ENCODE measurements at places on chromosomes 13 and 19.
A peak's percentile ranks its signal among the peaks of the same experiment; 100 is the strongest.

DNA sequence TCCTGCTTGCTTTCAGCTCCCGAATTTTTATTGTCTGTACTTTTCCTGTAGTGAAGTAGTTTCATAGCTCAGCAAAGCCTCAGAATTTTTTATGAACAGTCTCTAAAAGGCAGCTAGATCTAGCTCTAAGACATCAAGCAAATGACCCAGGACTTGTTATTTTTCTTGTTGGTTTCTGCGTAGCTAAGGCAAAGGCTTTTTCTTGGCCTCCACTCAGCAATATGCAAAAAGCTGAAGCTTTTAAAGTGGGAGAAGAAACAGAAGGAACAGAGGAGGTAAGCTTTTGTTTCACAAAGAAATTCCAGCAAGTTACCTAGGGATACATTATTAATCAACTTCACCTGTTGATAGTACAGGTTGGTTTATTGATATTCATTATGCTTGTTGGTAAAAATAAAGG, 235.9 kb downstream of the PCDH20 start:
- DNase-seq, result no peak

GRCh38 chr13:40550130-40550529, 116.3 kb downstream of the FOXO1 start:
- DNase-seq, result no peak

DNA sequence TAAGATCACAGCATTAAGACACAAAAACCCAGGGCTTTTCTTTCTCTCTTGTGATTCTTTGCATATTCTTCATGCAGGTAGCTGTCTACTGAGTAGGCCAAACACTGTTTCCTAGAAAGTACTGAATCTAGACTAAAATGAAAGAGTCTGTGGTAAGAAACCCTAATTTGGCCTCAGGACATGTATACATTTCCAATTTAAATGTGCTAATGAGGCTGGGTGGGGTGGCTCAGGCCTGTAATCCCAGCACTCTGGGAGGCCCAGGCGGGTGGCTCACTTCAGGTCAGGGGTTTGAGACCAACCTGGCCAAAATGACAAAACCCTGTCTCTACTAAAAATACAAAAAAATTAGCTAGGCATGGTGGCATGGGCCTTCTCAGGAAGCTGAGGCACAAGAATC, 57.8 kb downstream of the MYCBP2 start:
- DNase-seq, result no peak

DNA sequence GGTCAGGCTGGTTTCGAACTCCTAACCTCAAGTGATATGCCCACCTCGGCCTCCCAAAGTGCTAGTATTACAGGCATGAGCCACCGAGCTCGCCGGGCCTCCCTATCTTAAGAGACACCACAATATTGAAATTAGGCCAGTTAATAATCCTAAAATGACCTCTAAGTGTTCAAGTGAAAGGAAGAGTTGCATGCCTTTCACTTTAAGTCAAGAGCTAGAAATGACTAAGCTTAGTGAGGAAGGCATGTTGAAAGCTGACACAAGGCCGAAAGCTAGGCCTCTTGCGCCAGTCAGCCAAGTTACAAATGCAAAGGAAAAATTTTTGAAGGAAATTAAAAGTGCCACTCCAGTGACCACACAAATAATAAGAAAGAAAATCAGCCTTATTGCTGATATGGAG, 144.5 kb upstream of the FNDC3A start:
- DNase-seq, result no peak

- DNase-seq, result no peak
Observed at GRCh38 chr19:15463861-15464371, 428 bp downstream of the RASAL3 start.

- DNase-seq, result no peak
Observed at GRCh38 chr19:54189145-54189734, at the start of gene MBOAT7. TSS of gene MBOAT7 (minus strand) at chr19:54189580. CDS start at chr19:54188508, 1,072 bp downstream.

- peak; percentile 0 for DNase-seq
Observed at GRCh38 chr13:98004107-98004506, 50.6 kb downstream of the IPO5 start.

DNA sequence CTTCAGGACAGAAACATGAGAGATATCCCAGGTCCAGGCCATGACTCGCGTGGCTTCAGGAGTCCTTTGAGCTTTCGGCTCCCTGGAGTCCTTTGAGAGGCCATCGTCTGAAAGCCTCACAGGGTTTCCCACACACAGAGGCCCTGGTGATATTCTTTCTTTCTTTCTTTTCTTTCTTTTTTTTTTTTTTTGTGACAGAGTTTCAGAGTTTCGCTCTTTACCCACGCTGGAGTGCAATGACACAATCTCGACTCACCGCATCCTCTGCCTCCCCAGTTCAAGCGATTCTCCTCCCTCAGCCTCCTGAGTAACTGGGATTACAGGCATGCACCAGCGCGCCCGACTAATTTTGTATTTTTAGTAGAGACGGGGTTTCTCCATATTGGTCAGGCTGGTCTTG, 5.5 kb downstream of the SIN3B start:
- no peak for DNase-seq

- DNase-seq, result peak; percentile 38
Observed at GRCh38 chr13:67416047-67416925, 186.2 kb upstream of the PCDH9 start.

- no peak for DNase-seq
Observed at GRCh38 chr13:30744056-30744680, 8.8 kb downstream of the ALOX5AP start.

DNA sequence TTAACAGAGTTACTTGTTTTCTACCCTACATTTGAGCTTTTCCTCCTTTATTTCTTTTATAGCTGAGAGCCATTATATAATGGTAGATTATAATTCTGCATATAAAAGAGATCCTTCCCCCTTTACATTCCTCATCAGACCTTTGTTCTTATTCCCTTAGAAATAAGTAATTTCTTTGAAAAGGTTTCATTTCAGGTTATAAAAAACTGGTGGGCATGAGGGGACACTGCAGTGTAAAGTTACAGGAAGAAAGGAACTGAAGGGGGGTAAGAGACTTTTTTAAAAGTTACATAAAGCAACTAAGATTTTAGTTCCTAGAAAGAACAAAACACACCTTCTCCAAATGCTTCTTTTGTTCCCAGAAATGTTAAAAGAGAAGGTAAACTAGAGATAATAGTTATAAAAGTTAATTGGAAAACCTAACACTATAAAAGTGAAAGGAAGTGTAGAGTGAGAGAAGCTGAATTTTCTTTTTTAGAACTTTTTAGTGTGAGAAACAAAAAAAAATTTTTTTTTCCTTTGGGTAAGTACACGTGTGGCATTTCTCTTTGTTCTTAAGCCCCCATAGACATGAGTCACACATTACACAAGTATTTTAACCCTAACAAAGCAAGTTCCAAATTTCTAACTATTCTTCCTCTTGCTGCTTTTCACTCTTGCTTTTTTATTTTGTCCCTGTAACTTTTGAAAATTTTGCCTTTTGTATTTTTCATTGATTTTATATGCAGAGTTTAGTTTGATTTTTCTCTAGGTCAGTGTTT, 106.4 kb upstream of the MLNR start:
- no peak for DNase-seq

DNA sequence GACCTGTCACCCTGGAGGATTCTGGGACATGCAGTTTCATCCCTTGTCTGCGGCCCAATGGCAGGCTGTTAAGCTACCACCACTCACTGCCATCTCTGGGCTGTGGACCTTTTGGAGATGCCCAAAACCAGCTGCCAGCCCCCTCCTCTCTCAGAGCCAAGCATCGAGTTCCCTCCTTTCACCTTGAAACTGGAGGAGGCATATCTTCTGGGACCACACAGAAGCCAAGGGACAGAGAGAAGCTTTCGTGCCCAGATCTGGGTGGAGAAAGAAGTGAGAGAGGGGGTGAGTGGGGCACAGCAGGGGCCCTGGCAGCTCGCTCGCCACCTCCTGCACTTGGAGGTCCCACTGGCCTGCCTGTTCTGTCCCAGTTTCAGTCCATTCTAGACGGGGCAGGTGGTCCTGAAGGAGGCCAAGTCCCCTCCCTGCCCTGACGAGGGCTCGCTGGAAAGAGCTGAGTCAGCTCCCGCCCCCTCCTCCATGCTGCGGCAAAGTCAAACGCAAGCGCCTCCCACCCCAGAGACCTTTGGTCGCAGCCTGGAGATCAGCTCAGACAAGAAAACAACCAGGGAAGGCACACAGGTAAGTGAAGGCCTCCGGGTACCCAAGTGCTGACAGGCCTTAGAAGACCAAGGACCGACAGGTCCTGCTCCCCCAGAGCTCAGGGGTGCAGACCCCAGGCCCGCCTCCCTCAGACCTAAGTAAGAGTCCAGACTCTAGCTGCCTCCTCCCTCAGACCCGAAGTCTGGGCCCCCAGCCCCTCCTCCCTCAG, 3.8 kb downstream of the BCAT2 start:
- no peak for DNase-seq

GRCh38 chr19:12782424-12783290, 7.3 kb upstream of the HOOK2 start:
- peak; percentile 86 for DNase-seq

DNA sequence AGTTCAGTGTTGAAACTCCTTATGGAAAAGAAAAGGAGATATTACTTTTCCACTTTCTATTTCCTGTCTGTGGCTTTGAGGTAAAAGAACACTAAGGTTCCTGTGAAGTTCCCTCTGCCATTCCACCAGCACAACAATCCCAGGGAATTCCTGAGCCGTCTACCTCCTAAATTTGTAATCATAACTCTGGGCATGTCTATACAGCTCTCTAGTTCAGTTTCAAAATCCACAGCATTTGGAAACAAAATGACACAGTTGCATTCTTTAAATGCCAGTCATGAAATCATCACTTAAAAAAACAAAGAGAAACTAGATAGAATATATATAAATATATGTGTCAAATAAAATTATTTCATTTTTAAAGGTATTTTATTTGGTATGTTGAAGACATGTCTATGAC, 9.0 kb upstream of the THSD1 start:
- no peak for DNase-seq

DNA sequence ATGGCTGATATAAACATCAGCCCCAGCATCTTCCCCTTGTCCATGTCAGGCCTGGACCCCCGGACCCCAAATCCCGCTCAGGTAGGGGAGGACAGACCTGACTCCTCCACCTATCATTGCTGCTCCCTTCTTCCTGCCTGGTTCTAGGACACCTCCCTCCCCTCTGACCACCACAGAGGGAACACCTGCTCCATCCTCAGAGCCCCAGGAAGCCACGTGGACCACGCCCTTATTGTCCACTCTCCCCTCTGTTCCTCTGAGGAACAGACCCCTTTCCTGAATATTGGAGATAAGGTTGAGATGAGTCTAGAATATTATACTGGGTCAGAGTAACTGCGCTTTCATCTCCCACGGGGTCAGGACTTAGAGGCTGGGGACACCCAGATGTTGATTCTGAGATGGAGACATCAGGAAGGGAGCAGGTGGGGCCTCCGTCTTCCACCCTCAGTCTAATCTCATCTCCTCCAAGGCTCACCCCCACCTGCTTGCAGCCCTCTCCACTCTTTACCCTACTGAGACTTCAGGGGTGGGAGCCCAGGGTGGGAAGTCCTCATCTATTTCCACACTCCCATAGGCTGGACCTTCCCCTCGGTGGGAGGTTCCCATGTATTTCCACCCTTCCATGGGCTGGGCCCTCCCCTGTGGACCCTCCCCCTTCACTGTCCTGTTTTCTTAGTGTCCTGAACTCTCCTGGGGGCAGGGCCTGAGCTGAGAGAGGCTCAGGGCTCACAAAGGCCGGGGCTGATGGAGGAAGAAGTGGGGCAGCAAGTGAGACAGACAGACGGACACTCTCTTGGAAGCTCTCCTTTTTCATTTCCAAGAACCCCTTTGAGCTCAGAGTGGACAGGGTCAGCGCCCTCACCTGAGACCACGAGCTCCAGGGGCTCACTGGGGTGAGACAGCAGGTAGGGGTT, 2.7 kb downstream of the LILRA4 start:
- DNase-seq, result no peak

DNA sequence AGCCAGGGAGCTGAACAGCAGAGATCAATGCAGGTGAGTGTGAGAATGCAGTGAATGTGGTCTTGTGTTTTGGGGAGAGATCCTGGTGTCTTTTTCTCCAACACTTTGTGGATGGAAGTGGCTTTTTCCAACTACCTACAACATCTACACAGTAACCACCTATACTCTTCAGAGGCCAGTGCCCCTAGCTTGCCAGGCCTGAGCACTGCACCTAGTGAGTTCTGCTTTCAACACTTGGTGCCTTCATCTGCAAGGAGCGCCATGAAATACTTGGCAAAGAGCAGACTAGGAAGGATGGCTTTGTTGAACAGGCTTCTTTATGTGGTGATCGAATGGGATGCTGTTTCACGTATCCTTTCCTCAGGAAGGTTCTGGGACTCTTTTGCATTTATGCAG, 21.3 kb upstream of the HMGB1 start:
- peak; percentile 31 for DNase-seq

DNA sequence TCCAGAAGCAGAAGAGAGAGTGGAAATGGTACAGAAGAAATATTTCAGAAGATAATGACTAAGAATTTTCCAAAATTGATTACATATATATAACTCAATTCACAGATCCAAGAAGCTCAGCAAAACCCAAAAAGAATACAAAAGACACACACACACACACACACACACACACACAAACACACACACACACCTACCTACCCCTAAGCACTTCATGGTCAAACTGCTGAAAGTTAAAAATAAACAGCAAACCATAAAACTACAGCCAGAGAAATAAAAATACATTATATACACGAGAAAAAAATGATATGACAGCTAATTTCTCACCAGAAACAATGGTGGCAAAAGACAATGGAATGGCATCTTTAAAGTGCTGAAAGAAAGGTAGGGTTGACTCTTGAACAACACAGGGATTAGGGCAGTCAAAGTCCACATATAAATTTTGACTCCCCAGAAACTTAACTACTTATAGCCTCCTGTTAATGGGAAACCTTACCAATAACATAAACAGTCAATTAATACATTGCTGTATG, 49.2 kb downstream of the DIAPH3 start:
- DNase-seq, result no peak

GRCh38 chr13:99344610-99345208, 37.5 kb upstream of the GPR183 start:
- no peak for DNase-seq

GRCh38 chr13:43119206-43119605, 95.8 kb downstream of the DNAJC15 start:
- no peak for DNase-seq

DNA sequence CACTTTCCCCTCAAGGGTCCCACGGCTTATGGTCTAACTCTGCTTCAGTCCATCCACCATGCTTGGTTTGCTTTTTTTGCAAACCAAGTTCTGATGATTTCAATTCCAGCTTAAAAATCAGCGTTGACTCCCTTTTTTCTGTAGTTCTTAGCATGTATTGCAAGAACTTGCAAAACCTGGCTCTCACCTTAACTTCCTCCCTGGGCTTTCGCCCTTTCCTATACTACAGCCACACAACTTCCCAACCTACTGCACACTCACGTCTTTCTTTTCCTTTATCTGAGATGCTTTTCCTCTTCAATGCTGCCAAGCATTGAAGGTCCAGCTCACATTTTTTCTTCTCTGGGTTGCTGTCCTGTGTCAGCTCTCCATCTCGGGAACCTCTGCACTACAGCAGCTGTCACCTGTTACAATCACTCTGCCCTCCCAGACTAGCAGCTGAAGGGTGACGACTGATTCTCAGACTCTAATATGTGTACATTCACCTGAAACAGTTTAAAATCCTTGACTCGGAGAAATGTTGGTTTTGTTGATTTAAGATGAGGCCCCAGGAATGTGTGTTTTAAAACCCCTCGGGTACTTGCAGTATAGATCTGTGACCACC, 143.7 kb downstream of the FREM2 start:
- DNase-seq, result no peak

All from T47D (cell line).